Peyer's patch (tissue), 4 donors: ENCODE measurements at places on chromosomes 7 and 10. TPM values are rescaled to one million over a fixed set of nuclear protein-coding genes. Genes with fewer than 3 reads are reported as not detected.

Gene TLX1
- 4.8 TPM for total RNA-seq

Gene ITGA8
- total RNA-seq: 3.0 TPM

Gene MEIG1
- total RNA-seq: not detected

Gene BMS1
- total RNA-seq: 11.1 TPM

Gene PLXNA4
- total RNA-seq: 2.5 TPM

Gene HMX3
- total RNA-seq: not detected

Gene ABCC2
- total RNA-seq: 156 TPM

Gene ZNF467
- 0.35 TPM for total RNA-seq

Gene PNLIP
- total RNA-seq: not detected

Gene ZNF425
- 1.7 TPM for total RNA-seq

Gene CC2D2B
- total RNA-seq: 30.5 TPM

Gene NRBF2
- total RNA-seq: 15.8 TPM

Gene PRKCQ
- total RNA-seq: 2.4 TPM

Gene PNLIPRP1
- not detected for total RNA-seq

GRCh38 chr7:35691827-35692307 lies 3.1 kb downstream of the HERPUD2 start:
- no peaks in the 10 kb centered on the region for H3K27me3 ChIP-seq
- H3K36me3 ChIP-seq: no peaks in the 10 kb centered on the region
- peak overlapping the region; percentile 20 for H3K4me3 ChIP-seq
- H3K27ac ChIP-seq: peak overlapping the region; percentile 48
- H3K4me1 ChIP-seq: no peaks in the 10 kb centered on the region

GRCh38 chr7:159061674-159062212 lies 82.9 kb downstream of the VIPR2 start:
- no peaks in the 10 kb centered on the region for H3K4me1 ChIP-seq
- H3K27me3 ChIP-seq: no peaks in the 10 kb centered on the region
- no peak overlapping the region for H3K4me3 ChIP-seq
- H3K27ac ChIP-seq: no peak overlapping the region
- H3K36me3 ChIP-seq: no peaks in the 10 kb centered on the region

DNA sequence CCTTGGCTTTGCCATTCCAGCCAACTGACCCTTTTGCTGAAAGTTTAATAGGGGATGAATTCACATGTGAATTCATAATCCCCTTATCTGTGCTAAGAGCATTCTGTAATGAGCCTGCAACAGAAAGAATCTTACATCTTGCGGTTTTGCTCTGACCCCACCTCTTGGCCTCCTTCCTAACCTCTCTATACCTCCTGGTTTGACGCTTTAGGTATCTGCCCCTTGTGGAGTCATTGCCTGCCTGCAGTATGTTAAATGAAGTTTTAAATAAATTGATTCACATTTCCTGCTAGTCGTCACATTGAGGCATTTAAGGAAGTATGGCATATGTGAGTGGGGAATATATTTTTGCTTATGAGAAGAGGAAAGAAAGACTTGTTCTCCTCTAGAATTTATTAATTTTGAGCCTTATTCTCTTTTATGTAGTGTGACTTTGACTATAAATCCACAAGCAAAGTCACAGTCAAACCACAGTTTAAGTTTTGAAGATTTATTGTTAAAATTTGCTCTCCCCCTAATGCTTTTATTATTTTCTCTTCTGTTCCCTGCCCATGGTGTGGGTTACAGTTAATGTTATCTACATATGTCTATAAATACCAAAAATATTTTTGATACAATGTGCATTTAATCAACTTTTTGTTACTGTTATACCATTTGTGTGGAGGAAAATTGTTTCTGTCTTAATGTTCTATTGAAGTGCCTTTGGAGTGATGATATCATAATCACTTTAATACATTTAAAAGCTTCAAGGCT lies 60.9 kb downstream of the LRMDA start:
- no peaks in the 10 kb centered on the region for H3K4me1 ChIP-seq
- H3K4me3 ChIP-seq: no peak overlapping the region
- no peak overlapping the region for H3K27ac ChIP-seq
- DNase-seq: no peak
- H3K36me3 ChIP-seq: no peaks in the 10 kb centered on the region
- no peaks in the 10 kb centered on the region for H3K27me3 ChIP-seq

- H3K36me3 ChIP-seq: peaks cover 18% of the 10 kb centered on the region
- H3K27ac ChIP-seq: no peak overlapping the region
These were observed 42.4 kb downstream of the PRPF18 start for GRCh38 chr10:13629116-13629515.

- H3K36me3 ChIP-seq: no peaks in the 10 kb centered on the region
- H3K4me3 ChIP-seq: no peak overlapping the region
- no peaks in the 10 kb centered on the region for H3K4me1 ChIP-seq
- H3K27me3 ChIP-seq: no peaks in the 10 kb centered on the region
- no peak overlapping the region for H3K27ac ChIP-seq
These were observed 7.0 kb downstream of the FAM221A start for GRCh38 chr7:23687011-23687410.

- H3K4me3 ChIP-seq: no peak overlapping the region
- no peaks in the 10 kb centered on the region for H3K27me3 ChIP-seq
- H3K27ac ChIP-seq: no peak overlapping the region
- H3K4me1 ChIP-seq: no peaks in the 10 kb centered on the region
- no peaks in the 10 kb centered on the region for H3K36me3 ChIP-seq
- no peak for DNase-seq
These were observed 47.9 kb downstream of the OGDH start for GRCh38 chr7:44654255-44654796.

DNA sequence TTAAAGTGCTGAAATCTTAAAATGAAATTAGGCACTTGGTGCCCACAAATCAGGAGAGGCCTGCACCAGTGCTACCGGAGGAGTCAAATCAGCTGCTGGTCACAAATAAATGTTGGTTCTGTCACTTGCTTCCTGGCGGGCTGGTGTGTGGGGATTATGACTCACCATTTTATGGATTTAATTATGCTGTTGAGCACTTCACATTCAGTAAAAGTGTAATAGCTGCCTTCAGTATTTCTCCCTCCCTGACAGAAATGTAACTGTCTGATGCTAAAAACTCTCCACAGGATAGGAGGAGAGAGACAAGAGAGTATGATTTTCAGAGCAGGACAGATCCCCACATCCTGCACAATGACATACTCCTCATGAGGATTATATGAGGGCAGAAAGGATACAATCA lies 186.0 kb downstream of the JAZF1 start:
- H3K4me1 ChIP-seq: no peaks in the 10 kb centered on the region
- no peak overlapping the region for H3K27ac ChIP-seq
- DNase-seq: no peak
- H3K27me3 ChIP-seq: no peaks in the 10 kb centered on the region
- H3K4me3 ChIP-seq: no peak overlapping the region
- no peaks in the 10 kb centered on the region for H3K36me3 ChIP-seq

DNA sequence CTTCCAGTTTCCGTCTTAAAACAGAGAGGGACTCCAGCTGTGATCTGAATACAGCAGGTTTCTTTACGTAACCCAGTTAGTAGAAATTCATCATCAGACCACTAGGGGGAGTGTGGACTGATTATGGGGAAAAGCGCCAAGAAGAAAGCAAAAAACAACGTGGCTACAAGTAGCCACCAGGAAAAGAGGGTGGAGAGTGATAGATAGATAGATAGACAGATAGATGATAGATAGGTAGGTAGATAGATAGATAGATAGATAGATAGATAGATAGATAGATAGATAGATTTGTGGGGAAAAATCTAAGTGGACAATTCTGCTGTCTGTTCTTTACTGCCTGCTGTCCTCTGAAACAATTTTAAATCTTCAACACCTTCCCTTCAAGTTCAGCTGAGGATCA lies 12.7 kb upstream of the AKR1B10 start:
- no peaks in the 10 kb centered on the region for H3K4me1 ChIP-seq
- H3K36me3 ChIP-seq: no peaks in the 10 kb centered on the region
- no peak overlapping the region for H3K27ac ChIP-seq
- no peak for DNase-seq
- H3K27me3 ChIP-seq: no peaks in the 10 kb centered on the region

GRCh38 chr7:36265680-36266079 lies 112.6 kb downstream of the EEPD1 start:
- no peak for DNase-seq
- no peaks in the 10 kb centered on the region for H3K4me1 ChIP-seq
- H3K4me3 ChIP-seq: no peak overlapping the region
- H3K27me3 ChIP-seq: no peaks in the 10 kb centered on the region

- H3K27ac ChIP-seq: peak overlapping the region; percentile 58
- DNase-seq: no peak
- no peaks in the 10 kb centered on the region for H3K4me1 ChIP-seq
- no peaks in the 10 kb centered on the region for H3K36me3 ChIP-seq
- H3K4me3 ChIP-seq: no peak overlapping the region
These were observed 337.3 kb downstream of the MALRD1 start for GRCh38 chr10:19385846-19386450.

- no peaks in the 10 kb centered on the region for H3K4me1 ChIP-seq
- H3K4me3 ChIP-seq: no peak overlapping the region
- H3K27ac ChIP-seq: no peak overlapping the region
- H3K27me3 ChIP-seq: no peaks in the 10 kb centered on the region
- H3K36me3 ChIP-seq: no peaks in the 10 kb centered on the region
- peak; percentile 67 for DNase-seq
These were observed 5.4 kb downstream of the TBATA start for GRCh38 chr10:70779511-70780369.

GRCh38 chr10:90930971-90931871 lies 10.3 kb upstream of the ANKRD1 start:
- H3K27ac ChIP-seq: no peak overlapping the region
- no peaks in the 10 kb centered on the region for H3K36me3 ChIP-seq
- no peaks in the 10 kb centered on the region for H3K27me3 ChIP-seq
- no peak overlapping the region for H3K4me3 ChIP-seq
- no peaks in the 10 kb centered on the region for H3K4me1 ChIP-seq
- no peak for DNase-seq

- no peak for DNase-seq
- no peaks in the 10 kb centered on the region for H3K27me3 ChIP-seq
- H3K4me3 ChIP-seq: no peak overlapping the region
- no peaks in the 10 kb centered on the region for H3K4me1 ChIP-seq
These were observed 225.9 kb downstream of the PAXIP1 start for GRCh38 chr7:154777023-154777422.

DNA sequence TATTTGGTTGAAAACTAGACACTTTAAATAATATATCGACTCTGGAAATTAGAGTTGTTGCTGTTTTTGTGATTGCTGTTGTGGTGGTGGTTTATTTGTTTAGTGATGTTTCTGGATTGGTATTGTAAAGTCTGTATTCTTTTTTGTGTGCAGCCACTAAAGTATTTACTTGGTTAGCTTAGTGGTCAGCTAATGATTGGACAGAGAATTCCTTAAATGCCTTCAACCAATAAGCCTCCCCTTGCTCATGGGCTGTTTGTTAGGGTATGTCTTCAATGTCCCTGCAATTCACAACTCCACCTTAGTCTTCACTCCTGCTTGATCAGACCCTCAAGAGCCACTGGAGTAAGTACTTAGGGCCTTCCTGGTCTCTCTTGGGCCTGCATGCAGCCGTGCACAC lies 71.0 kb downstream of the PAXIP1 start:
- H3K4me3 ChIP-seq: no peak overlapping the region
- DNase-seq: no peak
- no peak overlapping the region for H3K27ac ChIP-seq
- H3K36me3 ChIP-seq: no peaks in the 10 kb centered on the region
- no peaks in the 10 kb centered on the region for H3K27me3 ChIP-seq

DNA sequence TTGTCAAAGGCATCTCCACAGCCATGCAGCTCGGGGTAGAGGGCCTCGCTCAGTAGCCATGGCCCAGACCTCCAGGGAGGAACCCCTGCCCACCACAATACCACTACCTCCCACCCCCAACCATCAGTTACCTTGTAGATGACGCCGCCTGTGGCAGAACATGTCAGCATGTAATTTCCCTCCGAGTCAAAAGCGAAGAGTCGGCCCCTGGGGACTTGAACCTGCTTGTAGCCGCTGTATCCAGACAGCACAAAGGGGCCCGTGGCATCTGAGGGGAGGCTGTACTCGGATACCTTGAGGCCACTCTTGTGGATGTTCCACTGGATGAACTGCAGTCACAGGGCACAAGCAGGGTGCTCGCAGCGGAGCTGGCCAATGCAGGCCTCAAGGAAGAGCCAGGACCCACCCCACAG lies 16.3 kb upstream of the CYREN start:
- no peaks in the 10 kb centered on the region for H3K4me1 ChIP-seq
- no peak overlapping the region for H3K27ac ChIP-seq
- no peaks in the 10 kb centered on the region for H3K36me3 ChIP-seq
- H3K4me3 ChIP-seq: no peak overlapping the region

DNA sequence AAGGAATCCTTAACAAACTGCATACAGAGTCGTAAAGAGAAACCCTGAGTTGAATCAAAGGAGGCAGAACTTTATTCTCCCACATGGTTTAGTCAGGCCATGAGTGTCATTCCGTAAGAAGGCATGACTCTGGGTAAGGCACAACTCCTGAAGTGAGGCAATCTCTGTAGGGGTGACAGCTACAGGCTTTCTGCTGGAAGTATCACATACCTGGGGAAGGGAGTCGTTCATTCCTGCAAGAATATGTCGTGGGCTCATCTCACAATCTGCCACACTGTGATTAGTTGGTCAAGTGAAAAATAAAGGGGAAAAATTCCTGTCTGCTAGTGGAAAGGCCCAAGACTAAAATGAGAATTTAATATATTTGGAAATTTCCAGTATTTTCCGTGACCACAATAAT lies 392.6 kb downstream of the POM121L12 start:
- no peak overlapping the region for H3K27ac ChIP-seq
- DNase-seq: no peak
- no peaks in the 10 kb centered on the region for H3K4me1 ChIP-seq
- H3K4me3 ChIP-seq: no peak overlapping the region
